Stimulated activated CD8-positive, alpha-beta memory T cell treated with anti-CD3 and anti-CD28 coated beads, Interleukin-4, amount 100 ng/mL, for 4 hours (primary cell): ENCODE measurements at places on chromosomes 2 and 18.

DNA sequence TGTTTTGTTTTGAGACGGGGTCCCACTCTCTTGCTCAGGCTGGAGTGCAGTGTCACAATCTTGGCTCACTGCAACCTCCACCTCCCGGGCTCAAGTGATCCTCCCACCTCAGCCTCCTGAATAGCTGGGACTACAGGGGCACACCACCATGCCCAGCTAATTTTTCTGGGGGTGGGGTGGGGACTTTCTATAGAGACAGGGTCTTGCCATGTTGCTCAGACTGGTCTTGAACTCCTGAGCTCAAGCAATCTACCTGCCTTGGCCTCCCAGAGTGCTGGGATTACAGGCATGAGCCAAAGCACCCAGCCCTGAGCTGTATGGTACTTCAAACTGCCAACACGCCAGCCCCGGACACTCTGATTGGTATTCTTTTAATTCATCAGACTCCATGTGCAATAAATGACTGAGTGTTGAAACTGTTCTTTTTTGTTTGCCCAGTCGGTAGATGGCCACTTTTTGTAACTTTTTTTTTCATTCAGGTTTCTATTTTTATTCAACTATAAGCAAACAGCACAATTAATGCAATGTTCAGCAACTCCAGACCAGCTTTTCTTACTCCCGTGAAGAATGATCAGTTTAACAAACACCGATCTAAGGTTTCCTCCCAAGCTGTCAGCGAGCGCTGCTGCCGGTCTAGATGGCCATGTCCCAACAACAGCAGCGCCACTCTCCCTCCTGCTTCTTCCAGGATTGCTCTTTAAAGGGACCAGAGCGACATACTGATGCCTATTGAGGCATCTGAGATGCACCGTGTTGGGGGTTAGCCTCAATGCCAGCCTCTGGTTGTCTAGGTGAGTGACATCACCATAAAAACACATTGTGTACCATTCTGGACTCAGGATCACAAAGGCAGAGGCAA lies 12.5 kb upstream of the TGOLN2 start:
- no peak for DNase-seq

DNA sequence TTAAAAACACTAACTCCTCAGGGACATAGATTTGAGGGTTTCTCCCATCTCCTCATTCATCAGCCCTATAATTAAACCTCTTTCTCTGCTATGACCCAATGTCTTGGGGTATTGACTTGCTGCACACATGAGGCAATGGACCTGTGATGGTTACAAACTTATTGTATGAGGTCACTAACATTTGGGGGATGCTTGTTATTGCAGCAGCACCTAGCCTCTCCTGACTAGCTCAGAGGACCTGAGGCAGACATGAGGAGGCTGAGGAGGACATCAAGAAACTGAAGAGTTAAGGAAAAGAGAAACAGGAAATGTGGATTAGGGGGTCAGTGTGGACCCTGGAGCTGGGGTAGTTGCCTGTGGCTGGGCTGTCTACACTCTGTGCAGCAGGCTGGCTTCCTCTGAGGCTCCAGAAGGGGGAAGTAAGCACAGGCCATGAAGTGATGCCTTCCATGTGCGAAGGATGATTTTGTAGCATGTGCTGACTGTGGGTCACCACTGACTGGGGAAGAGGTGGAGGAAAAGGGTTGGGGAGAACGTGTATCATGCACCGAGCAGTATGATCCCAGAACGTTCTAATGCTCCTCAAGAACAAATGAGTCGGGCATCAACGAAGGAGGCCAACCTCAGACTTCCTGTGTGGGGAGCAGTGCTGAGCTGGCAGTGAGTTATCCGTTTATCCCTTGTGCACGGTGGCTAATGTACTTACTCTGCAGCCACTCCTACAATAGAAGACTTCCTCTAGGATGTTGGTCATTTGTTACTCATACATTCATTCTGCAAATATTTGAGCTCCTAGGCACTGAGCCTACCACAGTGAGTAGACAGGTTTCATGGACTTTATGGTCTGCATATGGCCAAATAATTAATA lies 42.1 kb upstream of the RFX8 start:
- no peak for DNase-seq

GRCh38 chr2:205778356-205778755 lies 96.1 kb downstream of the NRP2 start:
- DNase-seq = no peak

DNA sequence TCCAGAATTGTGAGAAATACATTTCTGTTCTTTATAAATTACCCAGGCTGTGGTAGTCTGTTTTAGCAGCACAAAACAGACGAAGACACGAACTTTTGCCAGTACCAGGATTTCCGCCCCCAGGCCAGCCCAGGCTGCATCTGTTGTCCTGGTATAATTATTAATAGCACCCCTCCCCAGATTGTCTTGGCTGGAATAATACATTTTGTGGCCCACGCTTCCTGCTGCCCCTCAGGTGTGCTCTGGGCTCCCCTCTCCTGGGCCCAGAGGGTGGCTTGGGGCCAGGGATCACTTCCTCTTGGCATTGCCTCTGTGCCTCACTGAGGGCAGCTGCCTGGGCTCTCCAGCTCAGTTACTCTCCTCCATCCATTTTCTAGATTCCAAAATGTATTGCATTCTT lies 102.1 kb upstream of the HS6ST1 start:
- no peak for DNase-seq

GRCh38 chr2:203846490-203847105 lies 21.0 kb upstream of the CTLA4 start:
- no peak for DNase-seq

GRCh38 chr2:159616286-159616701 lies at the start of gene BAZ2B:
BAZ2B (minus strand) TSS chr2:159616548; CDS start chr2:159478719, 137,829 bp downstream.
- no peak for DNase-seq

DNA sequence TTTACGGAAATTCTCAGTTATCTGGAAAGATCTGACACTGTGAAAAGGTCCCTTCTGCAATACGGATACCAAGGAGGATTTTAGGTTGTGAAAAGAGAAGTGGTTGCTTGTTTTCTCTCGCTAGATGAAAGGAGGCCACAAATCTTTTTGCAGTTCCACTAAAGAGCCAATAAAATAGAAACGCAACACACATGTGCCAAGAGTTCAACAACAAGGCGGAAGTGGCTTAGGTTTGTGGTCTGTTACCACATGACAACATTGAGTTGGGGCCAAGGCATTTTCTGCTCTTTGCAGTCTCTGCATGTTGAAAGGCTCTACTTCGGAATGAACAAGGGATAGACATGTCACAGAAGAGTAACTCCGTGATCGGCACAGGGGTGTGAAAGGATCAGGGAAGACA lies 115.7 kb upstream of the OSR1 start:
- DNase-seq = no peak

- DNase-seq = no peak
Measured at GRCh38 chr2:45781464-45781811, 130.0 kb downstream of the PRKCE start.

- no peak for DNase-seq
Measured at GRCh38 chr2:98552499-98553179, 55.7 kb downstream of the COA5 start.

GRCh38 chr2:30436859-30437435 lies 10.1 kb upstream of the LCLAT1 start:
- no peak for DNase-seq

- no peak for DNase-seq
Measured at GRCh38 chr2:178152977-178153376, 40.7 kb downstream of the RBM45 start.

GRCh38 chr2:24721470-24721869 lies 71.7 kb downstream of the PTRHD1 start:
- no peak for DNase-seq

DNA sequence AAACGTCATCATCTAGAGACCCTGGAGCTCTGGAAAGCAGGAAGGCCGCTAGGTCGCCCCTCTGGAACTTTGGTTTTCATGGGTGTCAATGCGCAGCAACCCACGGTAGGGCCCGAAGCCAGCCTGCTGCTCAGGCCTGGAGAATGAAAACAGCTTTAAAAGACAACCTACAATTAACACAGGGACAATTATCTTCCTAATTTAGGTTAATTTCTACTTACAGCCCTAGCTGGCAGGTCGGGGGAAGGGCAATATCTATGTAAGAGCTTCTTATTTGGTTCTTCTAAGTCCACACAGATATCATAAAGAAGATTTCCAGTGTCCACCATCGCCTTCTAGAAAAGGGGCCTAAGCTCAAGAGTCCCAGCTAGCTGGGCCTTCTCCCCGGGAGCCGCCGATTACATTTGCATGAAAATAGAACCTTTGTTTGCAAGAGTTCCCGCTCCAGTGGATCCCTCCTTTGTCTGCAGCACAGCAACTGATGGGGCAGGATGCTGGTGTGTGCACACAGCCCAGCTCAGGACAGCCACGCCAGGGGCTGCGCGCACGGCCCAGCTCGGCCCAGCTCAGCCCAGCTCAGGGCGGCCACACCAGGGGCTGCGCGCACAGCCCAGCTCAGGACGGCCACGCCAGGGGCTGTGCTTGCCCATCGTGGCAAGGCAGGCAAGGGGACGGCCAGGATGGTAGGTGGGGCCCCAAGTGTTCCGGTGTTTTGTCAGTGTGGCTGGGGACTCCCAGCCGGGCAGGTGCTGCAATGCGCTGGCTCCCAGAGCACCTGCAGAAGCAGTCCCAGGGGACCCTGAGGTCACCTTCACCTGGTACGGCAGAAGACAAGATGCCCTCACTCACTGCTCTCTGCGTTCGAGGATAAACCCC lies 109.1 kb downstream of the HDAC4 start:
- no peak for DNase-seq

DNA sequence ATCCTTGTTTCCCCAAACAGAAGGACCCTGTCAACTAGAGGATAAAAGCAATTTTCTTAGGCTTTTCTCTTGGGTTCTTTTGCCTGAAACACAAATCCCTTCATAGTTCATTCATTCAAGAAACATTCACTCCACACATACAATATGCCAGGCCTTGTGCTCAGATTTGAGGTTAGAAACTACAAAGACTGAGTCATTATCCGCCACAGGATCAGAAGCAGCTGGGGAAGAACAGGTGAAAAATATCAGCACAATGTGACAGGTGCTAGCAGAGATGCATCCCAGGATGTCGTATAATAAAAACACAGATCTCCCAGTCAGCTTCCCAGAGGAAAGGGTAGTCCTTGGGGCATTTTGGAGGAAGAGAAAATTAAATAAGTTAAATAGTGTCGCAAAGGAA lies 172.4 kb downstream of the LRATD1 start:
- no peak for DNase-seq

DNA sequence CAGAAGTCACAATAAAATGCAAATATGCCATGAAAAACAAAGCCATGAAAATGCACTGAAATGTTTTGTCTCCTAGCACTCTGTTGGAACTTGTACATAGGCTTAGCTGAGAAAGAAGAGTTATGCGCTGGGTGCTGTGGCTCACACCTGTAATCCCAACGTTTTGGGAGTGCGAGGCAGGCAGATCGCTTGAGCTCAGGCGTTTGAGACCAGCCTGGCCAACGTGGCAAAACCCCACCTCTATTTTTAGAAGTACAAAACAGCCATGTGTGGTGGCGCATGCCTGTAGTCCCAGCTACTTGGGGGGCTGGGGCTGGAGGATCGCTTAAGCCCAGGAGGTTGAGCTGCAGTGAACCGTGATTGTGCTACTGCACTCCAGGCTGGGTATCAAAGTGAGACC lies 39.9 kb downstream of the IRS1 start:
- no peak for DNase-seq

DNA sequence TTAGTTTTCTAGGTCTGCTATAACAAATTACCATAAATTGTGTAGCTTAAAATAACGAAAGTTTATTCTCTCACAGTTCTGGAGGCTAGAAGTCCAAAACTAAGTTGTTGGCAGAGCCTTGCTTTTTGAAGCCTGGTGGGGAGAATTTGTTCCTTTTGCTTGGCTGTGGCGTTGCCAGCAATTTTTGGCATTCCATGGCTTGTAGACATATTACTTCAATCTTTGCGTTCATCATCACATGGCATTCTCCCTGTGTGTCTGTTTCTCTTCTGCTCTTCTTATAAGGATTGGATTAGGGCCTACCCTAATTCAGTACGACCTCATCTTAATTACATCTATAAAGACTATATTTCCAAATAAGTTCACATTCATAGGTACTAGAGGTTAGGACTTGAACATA lies 217.7 kb downstream of the MBD5 start:
- no peak for DNase-seq

DNA sequence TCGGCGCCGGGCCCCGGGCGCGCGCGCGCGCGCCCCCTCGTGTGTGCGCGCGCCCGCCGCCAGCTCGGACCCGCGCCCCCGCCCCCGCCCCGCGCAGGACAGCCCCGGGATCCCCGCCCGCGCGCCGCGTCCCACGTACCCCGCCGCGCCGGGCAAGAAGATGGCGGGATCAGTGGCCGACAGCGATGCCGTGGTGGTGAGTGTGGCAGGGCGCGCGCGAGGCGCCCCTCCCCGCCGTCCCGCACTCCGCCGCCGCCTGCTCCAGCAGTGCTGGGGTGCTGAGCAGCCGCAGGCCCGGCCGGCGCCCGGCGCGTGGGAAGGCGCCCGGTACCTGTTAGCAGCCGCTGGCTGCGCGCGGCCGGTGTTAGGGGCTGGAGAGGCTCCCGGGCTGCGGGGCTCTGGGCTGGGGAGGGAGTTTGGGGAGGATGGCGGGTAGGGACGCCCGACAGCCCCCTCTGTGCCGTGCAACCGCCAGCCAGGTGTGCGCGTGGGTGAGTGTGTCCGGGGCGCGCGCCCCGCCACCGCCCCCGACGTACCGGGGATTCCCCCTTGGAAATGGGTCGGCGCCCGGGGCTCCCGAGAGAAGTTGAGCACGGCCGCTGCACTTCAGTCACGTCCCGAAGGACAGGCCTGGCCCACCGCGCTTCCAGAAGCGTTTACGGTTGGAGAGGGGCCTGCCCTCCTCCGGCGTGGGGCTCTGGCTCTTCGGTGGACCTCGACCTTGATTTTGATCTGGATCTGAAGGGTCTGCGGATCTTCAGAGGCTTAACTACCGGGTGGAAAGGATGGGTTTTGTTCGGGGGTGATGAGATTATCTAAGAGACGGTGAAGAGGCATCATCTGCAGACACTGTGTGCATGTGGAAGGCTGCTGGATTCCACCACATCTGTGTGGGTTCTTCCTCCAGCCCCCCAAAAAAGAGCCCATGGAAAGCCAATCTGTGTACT lies 697 bp downstream of the LGALSL start:
- DNase-seq = no peak

GRCh38 chr18:55452123-55452611 lies 135.8 kb downstream of the TCF4 start:
- no peak for DNase-seq

GRCh38 chr2:207394812-207395534 lies 134.8 kb upstream of the CREB1 start:
- no peak for DNase-seq

DNA sequence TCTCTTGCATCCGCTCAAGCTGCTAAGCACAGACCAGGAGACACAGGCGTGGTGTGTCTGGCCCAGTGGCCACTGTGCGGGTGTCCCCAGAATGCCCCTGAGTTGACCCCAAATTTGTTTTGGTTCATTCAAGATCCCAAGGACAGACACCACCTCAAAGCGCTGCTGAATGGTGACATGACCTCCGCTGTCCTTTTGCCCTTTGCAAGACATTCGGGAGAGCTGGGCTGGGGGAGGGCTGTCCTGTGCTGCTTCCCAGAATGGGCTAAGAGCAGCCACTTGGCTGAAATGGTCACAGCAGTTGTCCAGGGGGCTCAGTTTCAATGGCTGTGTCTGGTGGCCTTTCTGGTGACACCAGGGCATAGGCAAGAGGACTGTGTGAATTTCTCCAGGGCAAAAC lies 84.1 kb downstream of the SMIM21 start:
- DNase-seq = no peak
